ENCODE measurements at places on chromosomes 16 and 17. TPM values are rescaled to one million over a fixed set of nuclear protein-coding genes. Genes with fewer than 3 reads are reported as not detected.

DNA sequence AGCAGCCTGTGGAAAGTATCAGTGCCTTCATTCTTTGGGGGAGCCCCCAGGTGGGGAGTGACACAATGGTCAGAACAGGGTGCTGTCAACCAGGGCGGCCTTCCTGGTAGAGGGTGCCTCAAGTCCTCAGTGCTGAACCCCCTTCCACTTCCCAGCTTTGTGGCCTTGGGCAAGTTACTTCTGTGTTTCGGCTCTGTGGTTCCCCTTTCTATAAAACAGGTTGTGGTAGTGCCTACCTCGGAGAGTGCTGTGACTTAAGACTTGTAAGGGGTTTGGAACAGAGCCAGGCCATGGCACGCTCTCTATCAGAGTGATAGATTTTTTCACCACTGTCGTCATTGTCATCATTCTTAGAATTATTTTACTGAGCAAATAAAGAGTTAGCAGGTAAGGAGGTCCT lies 141.1 kb downstream of the CCDC182 start:
- peak; percentile 47 for DNase-seq

GRCh38 chr16:739560-740458 lies 988 bp downstream of the CIAO3 start:
- DNase-seq, result no peak

DNA sequence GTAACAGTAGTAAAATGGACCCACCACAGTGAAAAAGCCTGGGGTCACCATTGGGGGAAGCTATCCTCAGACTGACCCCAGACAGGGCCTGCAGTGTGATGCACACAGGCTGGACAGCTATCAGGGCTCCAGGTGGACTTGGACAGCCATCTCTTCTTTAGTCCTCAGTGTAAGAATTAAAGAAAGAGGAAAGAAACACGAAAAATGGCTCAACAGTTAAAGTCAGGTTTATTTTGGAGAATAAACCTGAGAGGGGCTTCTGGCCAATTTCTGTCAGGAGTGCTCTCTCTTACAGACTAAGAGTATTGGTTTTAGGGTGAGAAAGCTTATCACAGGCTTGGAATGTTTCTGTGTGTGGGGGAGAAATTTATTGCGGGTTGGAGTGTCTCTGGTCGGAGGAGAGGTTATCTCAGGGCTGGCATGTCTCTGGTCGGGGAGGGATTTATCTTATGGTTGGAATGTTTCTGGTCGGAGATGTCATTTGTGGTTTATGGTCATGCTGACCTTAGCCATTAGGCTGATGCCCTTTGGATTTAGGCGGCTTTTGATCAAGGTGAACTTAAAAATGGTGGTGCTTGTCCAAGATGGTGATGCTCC lies 10.8 kb upstream of the B4GALNT2 start:
- DNase-seq, result no peak

Gene CCL14
- 136 TPM for total RNA-seq

All from aorta (tissue), 5 donors.